ENCODE measurements at places on chromosomes 3 and 15.

DNA sequence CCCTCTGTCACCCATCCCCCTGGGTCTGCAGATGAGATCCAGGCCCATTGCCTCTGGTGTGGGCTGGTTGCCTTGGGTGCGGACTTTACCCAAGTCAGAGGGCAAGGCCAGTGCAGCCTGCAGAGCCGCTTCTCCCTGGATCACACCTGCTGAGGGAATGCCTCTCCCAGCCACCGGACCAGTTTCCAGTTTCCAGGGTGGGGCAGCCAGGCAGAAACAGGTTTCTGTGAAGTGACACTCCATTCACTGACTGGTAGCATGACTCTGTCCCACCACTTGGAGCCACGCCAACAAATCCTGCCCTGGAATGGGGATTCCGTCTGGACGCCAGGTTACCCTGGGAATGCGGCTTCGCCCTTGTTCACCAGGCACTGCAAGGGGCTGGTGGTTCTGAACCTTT is 30.0 kb downstream of the PAQR5 start:
- DNase-seq = no peak

- DNase-seq = no peak
Measured at GRCh38 chr3:16013568-16013967, 160.9 kb upstream of the GALNT15 start.

DNA sequence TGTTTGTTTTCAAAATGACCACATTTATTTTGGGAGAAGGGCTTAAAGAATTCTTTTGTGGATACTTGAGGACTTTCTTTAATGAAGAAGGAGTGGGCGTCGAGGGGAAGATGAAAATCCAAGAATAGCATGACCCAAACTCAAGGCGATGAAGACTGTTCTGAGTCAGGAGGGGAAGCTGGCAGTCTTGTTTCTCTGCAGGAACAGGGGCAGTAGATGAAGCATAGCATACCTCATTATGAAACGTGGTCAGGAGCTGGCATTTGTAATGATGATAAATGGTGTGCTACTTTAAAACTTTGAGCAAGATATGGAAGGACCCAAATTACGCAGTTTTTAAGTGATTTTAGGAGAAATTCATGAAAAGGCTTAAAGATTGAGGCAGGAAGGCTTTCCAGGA is 549.0 kb downstream of the IGSF11 start:
- no peak for DNase-seq

DNA sequence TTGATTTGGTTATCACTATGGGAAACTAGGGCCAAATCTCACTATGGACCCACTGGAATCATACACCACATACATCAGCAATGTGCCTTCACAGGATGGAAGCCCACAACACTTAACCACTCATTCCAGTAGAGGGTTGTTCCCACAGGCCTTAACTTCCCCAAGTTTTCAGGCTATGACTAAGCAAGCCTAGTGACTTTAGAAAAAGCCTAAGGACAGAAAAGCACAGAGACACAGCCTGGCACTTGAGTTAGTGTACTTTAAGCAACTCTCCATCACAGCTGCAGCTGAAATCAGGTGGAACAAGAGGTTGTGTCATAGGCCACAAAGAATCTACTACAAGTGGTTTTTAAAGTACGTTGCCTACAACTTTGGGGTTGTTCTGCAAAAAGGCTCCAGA is 128.7 kb downstream of the LRRN1 start:
- DNase-seq = no peak

DNA sequence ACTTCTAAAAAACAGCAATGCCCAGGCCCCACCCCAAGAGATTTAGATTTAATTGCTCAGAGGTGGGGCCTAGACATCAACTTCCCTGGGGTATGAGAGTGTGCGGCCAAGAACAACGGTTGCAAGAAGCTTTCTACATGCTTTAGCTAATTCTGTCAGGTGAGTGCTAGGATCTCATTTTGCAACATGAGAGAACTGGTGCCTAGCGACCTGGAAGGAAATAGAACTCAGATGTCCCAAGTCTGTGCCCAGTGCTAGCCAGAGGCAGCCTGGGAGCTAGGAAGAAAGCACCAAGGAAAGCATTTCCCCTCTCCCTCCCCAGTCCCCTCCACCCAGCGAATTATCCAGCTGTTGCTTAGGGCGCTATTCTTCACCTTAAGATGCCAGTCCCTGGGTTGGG is 22.9 kb upstream of the HRH1 start:
- DNase-seq = no peak

DNA sequence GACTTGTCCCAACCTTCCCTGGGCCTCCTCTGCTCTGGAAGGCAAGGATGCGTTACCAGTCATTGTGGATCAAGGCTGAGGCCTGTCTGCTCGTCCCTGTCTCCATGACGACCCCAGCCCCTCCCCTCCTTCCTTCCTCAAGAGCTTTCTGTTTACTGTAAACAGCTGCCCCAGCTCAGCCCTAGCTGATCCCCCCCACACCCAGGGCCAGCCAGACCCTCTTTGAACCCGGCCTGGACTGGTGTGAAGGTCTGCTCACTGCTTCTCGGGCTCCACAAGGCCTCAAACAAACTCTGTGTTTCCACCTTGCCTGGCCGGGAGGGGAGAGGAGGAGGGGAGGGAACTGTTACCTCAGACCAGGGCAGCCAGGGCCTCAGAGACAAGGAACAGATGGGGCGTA is 16.9 kb downstream of the VPS18 start:
- DNase-seq = no peak

DNA sequence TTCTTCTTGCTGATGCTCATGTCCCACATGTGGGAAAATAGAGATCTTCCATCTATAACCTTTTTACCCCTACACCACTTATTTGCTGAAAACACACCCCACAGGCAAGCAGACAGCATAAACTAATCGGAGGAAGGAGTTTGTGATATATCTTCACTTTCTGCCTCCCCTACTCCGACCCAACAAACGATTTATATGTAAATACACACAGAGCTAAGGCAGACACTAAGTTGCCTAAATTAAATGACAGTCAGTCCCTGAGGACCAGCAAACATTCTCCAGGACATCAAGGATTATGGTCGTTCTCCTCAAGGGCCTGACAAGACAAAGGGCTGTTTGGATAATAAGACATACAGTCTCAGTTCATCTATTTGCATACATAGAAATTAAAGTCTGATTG is 552.5 kb downstream of the ROBO1 start:
- DNase-seq = no peak

DNA sequence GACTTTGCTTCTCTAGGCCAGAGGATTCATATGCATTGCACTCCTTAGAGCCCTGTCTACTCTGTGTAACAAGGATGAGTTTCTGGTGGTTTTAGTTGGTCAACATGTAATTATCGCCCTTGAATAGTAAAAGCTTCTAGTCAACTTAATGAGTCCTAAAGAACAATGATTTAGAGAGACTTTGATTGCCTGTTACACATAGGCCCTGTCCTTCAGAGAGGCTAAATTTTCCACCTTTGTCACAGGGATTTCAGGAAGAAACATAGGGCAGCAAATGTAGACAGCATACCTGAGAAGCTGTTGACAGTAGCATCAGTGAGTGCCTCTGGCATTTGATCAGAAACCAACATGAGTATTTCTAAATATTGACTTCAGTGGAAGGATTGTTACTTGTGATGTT is 7.1 kb downstream of the BTLA start:
- DNase-seq = no peak

DNA sequence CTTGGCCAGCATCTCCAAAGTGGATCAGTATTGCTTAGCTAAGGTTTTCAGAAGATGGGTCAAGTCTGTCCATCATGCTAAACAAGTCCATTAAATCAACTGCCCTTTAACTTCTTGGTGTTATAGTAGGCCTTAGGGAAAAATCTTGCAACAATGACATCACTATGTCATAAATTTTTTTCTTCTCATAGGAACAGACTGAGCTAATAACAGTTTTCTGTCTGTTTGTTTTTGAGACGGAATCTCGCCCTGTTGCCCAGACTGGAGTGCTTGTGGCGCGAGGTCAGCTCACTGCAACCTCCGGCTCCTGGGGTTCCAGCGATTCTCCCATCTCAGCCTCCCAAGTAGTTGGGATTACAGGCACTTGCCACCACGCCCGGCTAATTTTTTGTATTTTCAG is 94.2 kb downstream of the EFL1 start:
- no peak for DNase-seq

- DNase-seq = peak; percentile 89
Measured at GRCh38 chr3:52220380-52221026, 4.9 kb downstream of the TLR9 start.

DNA sequence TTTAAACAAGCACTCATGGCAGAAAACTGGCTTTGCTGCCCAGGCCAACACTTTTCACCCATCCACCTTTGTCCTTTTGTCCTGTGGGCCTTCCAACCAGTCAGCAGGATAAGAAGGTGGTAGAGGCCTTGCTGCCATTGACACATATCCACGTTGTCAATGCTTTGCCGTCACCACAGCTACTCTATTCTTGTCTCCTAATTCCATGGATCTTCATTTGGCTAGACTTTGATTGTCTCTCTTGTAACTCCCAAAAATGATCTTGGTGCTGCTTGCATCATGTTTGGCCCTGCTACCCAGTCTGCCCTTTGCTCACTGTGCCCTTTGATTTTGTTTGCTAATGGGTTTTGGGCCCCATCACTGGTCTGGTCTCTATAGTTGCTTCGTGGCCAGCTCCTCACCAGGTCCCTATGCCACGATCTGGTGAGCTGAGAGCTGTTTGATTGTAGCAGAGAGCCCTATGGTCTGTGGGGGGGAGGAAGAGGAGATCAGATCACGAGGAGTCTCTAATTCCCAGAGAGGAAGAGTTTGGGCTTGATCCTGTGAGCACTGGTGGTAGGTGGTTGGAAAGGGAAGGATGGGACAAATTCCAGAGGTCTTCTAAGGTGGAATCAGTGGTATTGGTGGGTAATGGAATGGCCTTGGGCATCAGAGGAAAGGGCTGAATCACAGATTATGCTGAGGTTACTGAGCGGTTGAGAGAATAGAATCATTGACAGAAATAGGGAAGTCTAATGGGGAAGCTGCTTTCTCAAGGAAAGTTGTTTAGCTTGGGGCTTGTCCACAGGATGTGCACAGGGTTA is 40.3 kb downstream of the ABHD2 start:
- DNase-seq = no peak

DNA sequence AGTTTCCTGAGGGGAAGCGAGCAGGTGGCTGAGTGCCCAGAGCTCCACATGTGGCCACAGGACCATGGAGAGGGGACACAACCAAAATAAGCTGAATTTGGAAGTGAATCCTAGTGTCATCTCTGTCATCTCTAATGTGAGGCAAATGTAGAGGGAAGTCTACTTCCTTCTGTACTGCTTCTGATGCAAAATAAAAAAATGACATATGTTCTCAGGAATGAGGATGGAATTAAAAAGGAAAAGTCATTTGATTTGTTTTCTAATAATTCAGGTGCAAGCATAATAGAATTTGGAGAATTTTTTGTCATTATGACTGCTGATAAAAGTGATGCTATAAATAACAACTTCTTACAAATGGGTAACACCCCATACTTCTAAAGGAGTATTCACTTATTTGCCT is 59.5 kb upstream of the POU1F1 start:
- DNase-seq = no peak

DNA sequence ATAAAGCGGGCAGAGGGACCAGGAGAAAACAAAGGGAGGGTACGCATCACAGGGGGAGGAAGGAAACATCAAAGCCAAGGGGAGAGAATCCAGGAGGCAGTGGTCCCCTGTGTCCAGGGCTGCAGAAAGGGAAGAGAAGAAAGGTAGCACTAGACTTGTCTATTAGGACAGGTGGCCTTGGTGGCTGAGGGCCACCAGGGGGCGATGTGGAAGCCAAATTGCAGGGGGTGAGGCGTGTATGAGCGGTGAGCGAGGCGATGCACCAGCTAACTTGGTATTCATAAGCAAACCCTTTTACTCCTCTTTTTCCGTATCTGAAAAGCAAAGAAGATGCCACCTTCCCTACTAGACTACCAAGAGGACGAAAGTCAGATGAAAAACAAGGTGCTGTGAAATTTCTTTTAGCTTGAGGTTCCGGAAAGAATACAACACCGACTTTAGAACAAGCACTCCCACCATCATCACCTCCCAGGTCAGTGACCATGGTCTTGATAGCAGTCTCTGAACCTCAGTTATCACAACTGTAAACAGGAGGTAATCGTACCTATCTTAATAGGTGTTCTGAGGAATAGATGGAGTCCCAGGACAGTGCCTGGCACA is 654.4 kb upstream of the ADAMTS9 start:
- DNase-seq = no peak

- DNase-seq = no peak
Measured at GRCh38 chr3:153848702-153849101, 272.5 kb upstream of the ARHGEF26 start.

DNA sequence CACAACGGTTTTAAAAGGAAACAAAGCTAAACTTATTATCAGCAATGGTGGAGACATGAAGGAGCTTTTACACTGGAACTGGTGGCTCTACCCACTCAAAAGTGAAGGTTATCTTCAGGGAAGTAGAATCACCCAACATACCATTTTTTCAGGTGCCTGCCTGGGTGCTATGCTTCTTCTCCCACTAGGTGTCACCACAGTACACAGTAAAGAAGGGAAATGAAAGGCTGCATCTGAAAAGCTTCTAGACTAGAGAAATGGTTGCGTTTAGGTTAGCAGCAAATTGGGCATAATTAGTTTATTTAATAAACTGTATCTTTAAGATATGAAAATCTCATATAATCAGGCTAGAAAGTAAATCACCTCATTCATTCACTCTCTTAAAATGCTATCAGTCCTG is 47.0 kb upstream of the SELENOK start:
- DNase-seq = no peak

DNA sequence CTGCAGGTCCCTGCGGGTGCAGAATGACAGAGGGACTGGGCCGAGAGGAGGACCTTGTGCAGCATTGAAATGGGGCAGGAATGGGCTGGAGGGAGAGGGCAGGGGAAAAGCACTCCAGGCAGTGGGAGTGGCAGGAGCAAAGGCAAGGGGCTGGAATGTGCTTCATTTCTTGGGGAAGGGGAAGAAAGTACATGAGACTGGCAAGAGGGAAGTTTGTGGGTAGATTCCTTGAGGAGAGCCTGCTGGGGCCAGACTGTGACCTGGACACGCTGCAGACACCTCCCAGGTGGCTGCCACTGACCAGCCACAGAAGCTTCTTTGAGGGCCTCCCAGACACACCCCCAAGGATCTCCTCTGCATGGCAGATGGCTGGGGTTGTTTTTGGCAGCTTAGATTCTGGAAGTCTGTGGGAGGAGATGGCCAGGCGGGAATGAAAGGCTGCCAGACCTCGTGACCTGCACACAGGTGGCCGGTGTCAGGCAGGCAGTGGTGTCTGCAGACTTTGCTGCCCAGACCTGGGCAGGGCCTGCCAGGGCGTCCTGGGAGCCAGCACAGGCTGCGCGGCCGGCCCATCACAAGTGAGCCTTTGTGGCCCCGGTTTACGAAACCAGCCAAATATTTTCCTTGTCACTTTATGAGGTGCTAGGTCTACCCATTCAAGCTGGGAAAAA is 53.1 kb downstream of the SPSB4 start:
- no peak for DNase-seq

DNA sequence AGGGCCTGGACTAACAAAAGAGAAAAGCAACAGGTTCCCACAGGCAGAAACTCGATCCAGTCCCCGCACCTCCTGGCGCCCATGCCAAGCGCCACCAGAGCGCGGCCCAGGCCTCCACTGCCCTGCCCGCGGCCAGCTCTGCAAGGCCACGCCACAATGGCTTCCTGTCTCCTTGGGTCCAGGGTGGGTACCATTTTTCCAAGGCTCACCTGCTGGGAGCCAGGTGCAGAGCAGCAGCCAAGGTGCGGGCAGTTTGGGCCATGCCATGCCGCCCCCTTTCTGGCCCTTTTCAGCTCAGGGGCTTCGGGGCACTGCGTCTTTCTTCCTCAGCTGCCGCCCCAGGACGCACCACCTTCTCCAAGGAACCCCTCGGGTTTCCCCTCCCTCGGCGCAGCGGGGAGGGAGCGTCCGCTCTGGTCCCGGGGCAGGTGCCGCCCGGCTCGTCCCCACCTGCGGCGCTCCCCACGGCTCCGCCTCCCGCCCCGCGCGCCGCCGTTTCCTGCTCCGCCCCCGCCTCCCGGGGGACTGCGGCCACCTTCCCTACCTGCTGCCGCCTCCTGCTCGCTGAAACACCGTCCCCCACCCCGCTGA is at the start of gene ILDR1:
TSS of gene ILDR1 (minus strand) at position 437 of the 591 bp plus-strand sequence. CDS start at position 267, 170 bp downstream.
- DNase-seq = no peak
